ENCODE measurements at places on chromosomes 5 and 9. TPM values are rescaled to one million over a fixed set of nuclear protein-coding genes. Genes with fewer than 3 reads are reported as not detected.

The SEMA6A gene
- not detected for polyA plus RNA-seq

The ARPC5L gene
- polyA plus RNA-seq: 35.2 TPM

The PCDHB13 gene
- polyA plus RNA-seq: not detected

The GABRA6 gene
- not detected for polyA plus RNA-seq

The NTMT1 gene
- 18.7 TPM for polyA plus RNA-seq

The CCL21 gene
- not detected for polyA plus RNA-seq

The NANS gene
- 41.3 TPM for polyA plus RNA-seq

The LAMC3 gene
- polyA plus RNA-seq: not detected

The CEP72 gene
- 0.24 TPM for polyA plus RNA-seq

The CDC25C gene
- polyA plus RNA-seq: not detected

The C1QTNF3 gene
- polyA plus RNA-seq: 0.50 TPM

The SH3GL2 gene
- polyA plus RNA-seq: not detected

The IRX2 gene
- not detected for polyA plus RNA-seq

The SLC36A3 gene
- not detected for polyA plus RNA-seq

The NDUFS4 gene
- 111 TPM for polyA plus RNA-seq

The S1PR3 gene
- 28.2 TPM for polyA plus RNA-seq

The IFNK gene
- not detected for polyA plus RNA-seq

The ANKRD31 gene
- 0.05 TPM for polyA plus RNA-seq

The ARHGEF28 gene
- polyA plus RNA-seq: not detected

All from CD14-positive monocyte (primary cell).